ENCODE measurements at places on chromosomes 1 and 21. TPM values are rescaled to one million over a fixed set of nuclear protein-coding genes. Genes with fewer than 3 reads are reported as not detected.

Gene FAM167B
- total RNA-seq = 1.9 TPM

Gene TACSTD2
- total RNA-seq = 5.1 TPM

Gene GBP7
- total RNA-seq = not detected

Gene KIAA1614
- 4.0 TPM for total RNA-seq

Gene ECM1
- under 0.01 TPM for total RNA-seq

Gene FLG
- total RNA-seq = not detected

Gene LCE3E
- not detected for total RNA-seq

Gene AZIN2
- total RNA-seq = 0.64 TPM

Gene KIF21B
- 1.9 TPM for total RNA-seq

Gene TRAF3IP3
- not detected for total RNA-seq

Gene IGSF21
- total RNA-seq = not detected

Gene NMNAT2
- 0.51 TPM for total RNA-seq

Gene PLA2G2F
- total RNA-seq = not detected

Gene TPTE
- total RNA-seq = not detected

Gene C1orf216
- 12.6 TPM for total RNA-seq

Gene AMY1B
- total RNA-seq = not detected

Gene TMEM51
- 13.4 TPM for total RNA-seq

Gene ZBTB17
- 38.4 TPM for total RNA-seq

Gene C1QA
- not detected for total RNA-seq

Data from dermis microvascular lymphatic vessel endothelial cell (primary cell).